Right atrium auricular region (tissue), 2 donors: ENCODE measurements at places on chromosomes 3 and 15. TPM values are rescaled to one million over a fixed set of nuclear protein-coding genes. Genes with fewer than 3 reads are reported as not detected.
A peak's percentile ranks its signal among the peaks of the same experiment; 100 is the strongest.

The TEX55 gene
- not detected for total RNA-seq

The ZNF662 gene
- total RNA-seq: 1.7 TPM

GRCh38 chr15:34793901-34794300 lies 1.4 kb downstream of the ACTC1 start:
- H3K4me1 ChIP-seq: peaks cover under 1% of the 10 kb centered on the region
- H3K36me3 ChIP-seq: peaks cover 47% of the 10 kb centered on the region
- H3K4me3 ChIP-seq: peak overlapping the region; percentile 57
- no peaks in the 10 kb centered on the region for H3K27me3 ChIP-seq
- no peak for DNase-seq
- peak overlapping the region; percentile 85 for H3K27ac ChIP-seq

GRCh38 chr3:81864272-81864671 lies 102.8 kb upstream of the GBE1 start:
- peaks cover 6% of the 10 kb centered on the region for H3K4me1 ChIP-seq
- peak overlapping the region; percentile 27 for H3K4me3 ChIP-seq
- H3K36me3 ChIP-seq: no peaks in the 10 kb centered on the region
- no peaks in the 10 kb centered on the region for H3K27me3 ChIP-seq
- no peak for DNase-seq

DNA sequence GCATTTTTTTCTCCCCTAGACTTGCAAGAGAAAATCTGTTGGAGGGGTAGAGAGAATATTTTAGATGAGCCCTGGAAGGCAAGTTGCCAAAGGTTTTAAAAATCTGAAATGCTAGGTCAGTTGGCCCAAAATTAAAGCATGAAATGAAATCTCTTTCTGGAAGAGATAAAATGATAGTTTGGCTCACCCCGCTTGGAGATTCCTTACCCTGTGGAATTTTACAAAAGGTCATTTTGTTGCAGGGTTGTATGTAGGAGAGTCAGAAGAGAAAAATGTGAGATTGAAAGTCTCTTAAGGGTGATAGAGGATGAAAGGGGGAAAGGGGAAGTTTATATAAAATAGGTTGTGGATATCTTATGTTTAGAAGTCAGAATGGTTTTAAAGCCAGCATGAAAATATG lies 277.8 kb downstream of the CD47 start:
- no peaks in the 10 kb centered on the region for H3K36me3 ChIP-seq
- H3K27ac ChIP-seq: no peak overlapping the region
- H3K4me3 ChIP-seq: no peak overlapping the region
- peaks cover 8% of the 10 kb centered on the region for H3K4me1 ChIP-seq
- DNase-seq: no peak

DNA sequence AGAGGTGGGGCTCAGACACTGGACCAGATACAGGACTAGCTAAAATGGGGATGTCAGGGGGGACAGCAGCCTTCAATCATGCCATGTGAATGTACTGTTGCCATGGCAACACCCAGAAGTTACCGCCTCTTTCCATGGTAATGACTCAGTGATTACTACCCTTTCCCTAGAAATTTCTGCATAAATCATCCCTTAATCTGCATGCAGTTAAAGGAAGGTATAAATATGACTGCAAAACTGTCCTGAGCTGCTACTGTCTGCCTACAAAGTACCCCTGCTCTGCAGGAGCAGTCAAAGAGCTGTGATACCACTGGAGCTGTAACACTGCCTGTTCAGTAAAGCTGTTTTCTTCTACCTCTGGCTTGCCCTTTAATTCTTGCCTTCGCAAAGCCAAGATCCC lies 168.2 kb downstream of the PEAK1 start:
- no peak overlapping the region for H3K27ac ChIP-seq
- DNase-seq: no peak
- no peak overlapping the region for H3K4me3 ChIP-seq
- H3K27me3 ChIP-seq: no peaks in the 10 kb centered on the region
- peaks cover 25% of the 10 kb centered on the region for H3K36me3 ChIP-seq

GRCh38 chr3:127647166-127647844 lies 18.3 kb downstream of the PODXL2 start:
- DNase-seq: no peak
- no peak overlapping the region for H3K27ac ChIP-seq
- H3K4me3 ChIP-seq: no peak overlapping the region
- H3K36me3 ChIP-seq: no peaks in the 10 kb centered on the region
- no peaks in the 10 kb centered on the region for H3K4me1 ChIP-seq

DNA sequence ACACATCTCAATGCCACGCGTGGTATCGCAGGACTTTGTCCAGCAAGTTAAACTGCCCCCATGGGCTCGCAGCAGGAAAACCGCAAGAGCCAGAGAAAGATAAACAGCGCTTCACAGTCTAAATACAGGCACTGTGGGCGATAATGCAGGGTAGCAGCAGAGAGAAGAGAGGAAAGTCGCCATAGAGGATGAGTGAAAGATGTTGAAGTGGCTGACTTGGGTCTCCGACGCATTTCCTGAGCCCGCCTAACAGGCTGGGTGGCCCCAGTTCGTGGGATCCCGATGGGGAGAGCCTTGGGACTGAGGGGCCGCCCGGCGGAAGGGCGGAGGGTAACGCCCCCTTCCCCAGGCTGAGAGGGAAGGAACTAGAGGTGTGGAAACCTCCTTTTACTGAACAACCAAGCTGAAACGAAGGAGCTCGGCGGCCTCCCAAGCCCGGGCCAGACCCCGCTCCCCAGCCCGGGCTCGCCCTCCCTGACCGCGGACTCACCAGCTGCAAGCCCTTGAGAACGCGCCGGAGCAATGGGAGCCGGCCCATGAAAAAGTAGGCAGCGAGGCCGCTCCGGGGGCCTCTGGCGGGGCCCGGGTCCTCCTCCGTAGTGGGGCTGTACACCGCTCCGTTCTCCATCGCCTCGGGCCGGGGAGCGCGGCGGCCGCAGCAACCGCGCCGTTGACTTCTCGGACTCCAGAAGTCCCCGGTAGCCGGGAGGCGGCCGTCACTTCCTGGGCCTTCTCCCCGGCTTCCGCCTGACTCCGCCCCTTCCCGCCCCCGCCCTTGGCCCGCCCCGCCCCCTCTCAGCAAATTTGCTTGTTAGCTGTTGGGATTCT lies at the start of gene CMTM6:
TSS of gene CMTM6 (minus strand) at position 735 of the 828 bp plus-strand sequence. CDS start at position 628, 107 bp downstream.
- peaks cover 10% of the 10 kb centered on the region for H3K4me1 ChIP-seq
- peak; percentile 78 for DNase-seq
- peak within 1 kb of the TSS; percentile 94 for H3K4me3 ChIP-seq
- H3K36me3 ChIP-seq: no peaks in the 10 kb centered on the region

DNA sequence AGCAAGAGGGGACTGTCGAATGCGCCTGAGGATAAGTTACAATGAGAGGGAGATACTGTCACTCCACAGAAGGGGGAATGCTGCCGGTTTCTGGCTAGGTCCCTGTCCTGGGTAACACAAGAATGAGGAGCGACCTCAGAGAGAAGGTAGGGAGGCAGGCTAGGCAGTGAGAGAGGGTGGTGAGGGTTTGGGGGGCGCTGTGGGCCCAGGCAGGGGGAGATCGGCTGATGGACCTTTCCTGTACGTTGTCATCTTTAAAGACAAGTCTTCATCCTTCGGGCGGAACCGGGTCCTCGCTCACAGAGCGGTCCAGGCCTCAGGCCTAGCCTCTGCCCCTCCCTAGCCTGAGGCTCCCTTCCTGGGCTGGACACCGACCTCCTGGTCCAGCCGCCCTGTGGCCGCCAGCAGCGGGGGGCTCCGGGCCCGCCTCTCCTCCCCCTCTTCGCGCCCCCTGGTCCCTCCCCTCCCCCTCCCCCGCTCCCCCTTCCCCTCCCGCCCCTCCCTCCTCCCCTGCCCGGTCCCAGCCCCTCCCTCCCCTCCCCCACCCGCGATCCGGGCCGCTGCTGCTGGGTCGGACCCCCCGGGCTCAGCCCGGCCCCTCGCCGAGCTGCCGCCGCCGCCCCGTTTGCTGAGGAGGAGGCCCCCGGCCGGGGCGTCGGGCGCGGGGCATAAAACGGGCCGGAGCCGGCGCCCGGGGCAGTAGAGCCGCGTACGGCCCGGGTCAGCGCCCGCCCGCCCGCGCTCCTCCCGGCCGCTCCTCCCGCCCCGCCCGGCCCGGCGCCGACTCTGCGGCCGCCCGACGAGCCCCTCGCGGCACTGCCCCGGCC lies at the start of gene CHRD:
TSS of gene CHRD (plus strand) at position 697 of the 827 bp plus-strand sequence. CDS start 265 bp downstream, outside the sequence.
- peaks cover 24% of the 10 kb centered on the region for H3K4me1 ChIP-seq
- peak within 1 kb of the TSS; percentile 50 for H3K4me3 ChIP-seq
- no peaks in the 10 kb centered on the region for H3K36me3 ChIP-seq
- peak within 1 kb of the TSS; percentile 64 for H3K27ac ChIP-seq
- H3K27me3 ChIP-seq: no peaks in the 10 kb centered on the region
